Epithelial cell of prostate (primary cell): ENCODE measurements at places on chromosomes 16 and 17.

- no peak for DNase-seq
These were observed 74.8 kb downstream of the IRX6 start for GRCh38 chr16:55398762-55399161.

DNA sequence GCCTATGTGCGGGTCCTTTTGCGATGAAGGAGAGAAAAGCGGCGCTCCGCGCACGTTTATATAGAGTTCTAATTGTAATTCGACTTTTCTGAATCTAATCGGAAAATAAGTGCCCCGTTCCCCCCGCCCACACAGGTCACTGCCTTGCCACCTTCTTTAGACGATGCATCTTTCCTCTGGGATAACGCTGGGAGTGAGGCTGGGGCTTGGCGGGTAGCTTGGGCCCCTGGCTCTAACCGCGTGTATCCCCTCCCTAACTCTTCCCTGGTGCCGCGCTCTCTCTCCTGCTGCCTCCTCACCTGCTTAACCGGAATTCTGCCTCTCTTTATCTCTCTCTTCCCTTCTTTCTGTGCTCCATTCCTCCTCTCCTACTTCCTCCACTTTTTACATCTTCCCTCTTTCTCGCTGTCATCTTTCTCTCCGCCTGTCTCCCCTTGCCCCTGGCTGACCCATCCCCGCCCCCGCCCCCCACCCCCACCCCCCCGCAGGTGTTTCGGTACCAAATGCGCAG is 2.6 kb downstream of the LHX1 start:
- DNase-seq: no peak

DNA sequence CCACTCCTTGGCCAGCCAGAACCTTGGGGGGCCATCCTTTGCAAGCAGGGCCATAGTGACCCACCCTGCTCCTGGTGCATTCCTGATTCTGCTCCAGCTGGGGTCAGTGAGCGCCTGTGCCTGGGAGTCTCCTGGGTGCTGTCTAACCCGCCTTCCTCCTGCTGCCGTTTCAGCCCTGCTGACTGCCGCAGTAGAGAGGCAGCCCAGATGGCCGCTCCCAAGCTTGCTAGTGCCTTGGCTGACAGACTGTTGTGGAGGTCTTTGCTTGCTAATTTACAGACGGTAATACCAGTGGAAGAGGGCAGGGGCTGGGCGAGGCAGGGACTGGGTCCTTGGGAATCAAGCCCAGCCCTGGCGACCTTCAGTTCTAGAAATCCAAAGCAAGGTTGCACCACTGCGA is 99.6 kb downstream of the SOCS1 start:
- DNase-seq: no peak

GRCh38 chr16:685967-686366 is 1.8 kb upstream of the JMJD8 start:
- DNase-seq: no peak

- no peak for DNase-seq
These were observed 9.0 kb downstream of the SMYD4 start for GRCh38 chr17:1820528-1821252.

- no peak for DNase-seq
These were observed 663 bp downstream of the CYB5D1 start for GRCh38 chr17:7858522-7858810.

- no peak for DNase-seq
These were observed 130.6 kb downstream of the SEC14L1 start for GRCh38 chr17:77271411-77271810.

DNA sequence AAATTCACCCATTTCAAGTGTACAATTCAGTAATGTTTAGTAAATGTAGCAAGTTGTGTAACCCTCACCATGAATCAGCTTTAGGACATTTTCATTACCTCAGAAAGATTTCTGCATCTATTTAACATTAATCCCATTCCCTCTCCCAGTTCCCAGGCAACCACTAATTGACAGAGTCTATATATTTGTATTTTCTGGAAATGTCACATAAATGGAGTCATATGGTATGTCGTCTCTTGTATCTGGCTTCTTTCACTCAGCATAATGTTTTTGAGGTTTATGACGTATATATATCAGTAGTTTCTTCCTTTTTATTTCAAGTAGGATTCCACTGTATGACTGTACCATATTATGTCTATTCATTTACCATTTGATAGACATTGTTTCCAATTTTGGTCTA is 199.8 kb downstream of the CYB561 start:
- no peak for DNase-seq

DNA sequence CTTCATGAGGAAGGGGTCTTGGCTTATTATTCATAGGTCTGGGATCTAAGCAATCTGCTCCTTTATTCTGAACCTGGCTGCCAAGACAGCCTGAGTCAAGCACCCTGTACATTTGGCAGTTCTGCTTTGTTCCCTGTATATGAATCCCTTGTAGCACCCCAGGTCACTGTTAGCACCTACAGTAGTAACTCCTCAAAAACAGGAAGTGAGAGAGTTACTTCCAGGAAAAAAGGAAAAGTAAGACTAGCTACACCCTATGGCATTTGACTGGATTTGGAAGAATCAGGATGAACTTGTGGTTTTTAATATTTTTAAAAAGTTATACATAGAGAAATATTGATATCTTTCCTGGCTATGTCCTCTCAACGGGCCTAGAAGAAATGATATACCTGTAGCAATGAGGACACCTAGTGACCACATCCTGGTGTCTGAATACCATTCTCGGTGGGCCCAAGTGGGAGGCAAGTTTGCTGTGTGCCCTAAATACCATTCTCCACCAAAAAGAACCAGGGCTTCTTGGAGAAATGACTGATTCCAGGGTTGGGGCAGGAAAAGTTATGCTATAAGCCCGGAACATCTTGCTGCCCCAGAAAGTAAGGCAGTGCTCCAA is 9.9 kb downstream of the ANKRD40 start:
- DNase-seq: no peak

- no peak for DNase-seq
These were observed 143.9 kb downstream of the SNX29 start for GRCh38 chr16:12120217-12120981.

GRCh38 chr17:14790521-14790920 is 474.6 kb downstream of the PMP22 start:
- DNase-seq: no peak

- DNase-seq: no peak
These were observed 16.0 kb downstream of the GUCY2D start for GRCh38 chr17:8018436-8018835.

DNA sequence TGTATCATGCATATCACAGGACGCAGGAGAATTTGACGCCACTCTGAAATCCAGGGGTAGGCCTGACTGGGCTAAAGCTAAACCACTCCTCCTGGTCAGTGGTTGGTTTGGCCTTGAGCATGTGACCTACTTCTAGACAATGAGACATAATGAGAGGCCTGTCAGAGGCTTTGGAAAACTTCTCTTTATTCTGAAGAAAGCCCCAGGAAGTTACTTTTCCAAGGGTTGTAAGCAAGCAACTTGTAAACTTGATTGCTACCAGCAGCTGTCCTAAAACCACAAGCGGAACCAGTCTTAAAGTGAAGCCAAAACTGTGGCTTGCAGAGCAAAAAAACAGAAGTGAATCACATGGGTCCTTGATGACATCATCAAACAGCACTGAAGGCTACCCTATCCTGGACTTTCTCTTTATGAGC is 138.2 kb upstream of the COX10 start:
- no peak for DNase-seq

DNA sequence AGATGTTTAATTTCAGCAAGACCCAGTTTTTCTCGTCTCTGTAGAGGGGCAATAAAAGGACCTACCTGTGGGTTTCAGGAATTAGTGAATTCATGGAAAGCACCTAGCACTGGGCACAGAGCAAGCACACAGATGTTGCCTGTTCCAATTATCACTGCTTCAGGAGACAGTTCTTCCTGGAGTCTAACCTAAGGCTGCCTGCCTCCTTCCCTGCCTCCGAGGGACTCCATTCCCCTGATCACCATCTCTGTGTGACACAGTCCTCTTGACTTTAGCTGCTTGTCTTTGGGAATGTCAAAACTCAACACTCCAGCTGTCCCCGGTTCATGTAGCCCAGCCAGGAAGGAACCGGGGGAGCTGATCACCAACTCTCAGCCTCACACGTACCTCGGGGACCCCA is 474.9 kb downstream of the SLC39A11 start:
- DNase-seq: no peak

DNA sequence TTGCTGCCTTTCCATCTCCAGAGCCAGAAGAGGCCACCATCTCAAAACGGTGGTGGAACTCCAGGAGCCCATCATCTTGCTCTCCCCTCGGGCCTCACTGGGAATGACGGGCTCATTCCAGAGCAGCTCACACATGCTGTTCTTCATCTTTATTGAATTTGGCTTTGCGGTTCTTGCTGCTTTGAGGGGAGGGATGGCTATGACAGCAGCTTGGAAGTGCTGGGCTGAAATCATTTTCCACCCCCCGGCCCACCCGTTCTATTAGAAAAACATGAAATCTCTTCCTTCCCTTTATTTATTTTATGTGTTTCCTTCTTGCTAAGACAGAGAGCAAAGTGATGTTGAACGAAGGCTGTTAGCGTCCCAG is 149.8 kb upstream of the RPL38 start:
- DNase-seq: no peak

DNA sequence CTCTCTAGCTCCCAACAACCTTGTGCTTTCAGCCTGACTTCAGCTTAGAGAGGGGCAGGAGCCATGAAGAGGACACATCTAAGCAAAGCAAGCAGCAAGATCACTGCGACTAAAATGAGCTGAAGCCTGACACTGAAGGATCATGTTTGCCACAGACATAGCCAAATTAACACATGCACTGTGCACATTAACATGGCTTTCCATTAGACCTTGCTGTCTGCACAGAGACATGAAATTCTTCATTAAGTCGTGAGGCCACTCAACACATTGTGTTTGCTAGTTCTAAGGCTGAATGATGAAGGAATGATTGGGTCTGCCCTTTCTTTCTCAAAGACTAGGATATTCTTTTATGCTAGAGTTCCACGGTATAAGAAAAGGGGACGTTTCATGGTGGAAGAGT is 558.3 kb upstream of the PSMD7 start:
- no peak for DNase-seq

- DNase-seq: no peak
These were observed 37.6 kb downstream of the HLF start for GRCh38 chr17:55302407-55302787.

DNA sequence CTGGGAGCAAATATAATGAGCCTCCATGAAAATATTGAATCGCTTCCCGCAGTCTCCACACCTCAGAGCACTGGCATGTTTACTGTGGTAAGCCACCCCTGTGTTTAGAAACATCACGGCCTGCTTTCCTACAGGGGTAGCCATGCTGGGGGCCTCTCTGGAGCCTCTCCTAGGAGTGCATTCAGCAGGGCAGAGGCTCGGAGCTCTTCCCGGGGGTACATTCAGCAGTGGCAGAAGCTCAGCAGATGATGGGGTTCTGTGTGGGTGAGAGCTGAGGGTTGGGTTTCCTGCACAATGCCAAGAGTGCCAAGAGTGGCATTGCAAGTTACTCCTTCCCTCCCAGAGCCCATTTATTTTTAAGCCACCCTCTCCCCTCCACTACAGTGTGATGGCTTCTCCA is 386.6 kb downstream of the SEC14L1 start:
- no peak for DNase-seq

- DNase-seq: no peak
These were observed 36.8 kb downstream of the SRCIN1 start for GRCh38 chr17:38568845-38569510.

- no peak for DNase-seq
These were observed 272.0 kb downstream of the MAF start for GRCh38 chr16:79328402-79329165.

- no peak for DNase-seq
These were observed 36.7 kb downstream of the TNFRSF13B start for GRCh38 chr17:16935241-16935663.

DNA sequence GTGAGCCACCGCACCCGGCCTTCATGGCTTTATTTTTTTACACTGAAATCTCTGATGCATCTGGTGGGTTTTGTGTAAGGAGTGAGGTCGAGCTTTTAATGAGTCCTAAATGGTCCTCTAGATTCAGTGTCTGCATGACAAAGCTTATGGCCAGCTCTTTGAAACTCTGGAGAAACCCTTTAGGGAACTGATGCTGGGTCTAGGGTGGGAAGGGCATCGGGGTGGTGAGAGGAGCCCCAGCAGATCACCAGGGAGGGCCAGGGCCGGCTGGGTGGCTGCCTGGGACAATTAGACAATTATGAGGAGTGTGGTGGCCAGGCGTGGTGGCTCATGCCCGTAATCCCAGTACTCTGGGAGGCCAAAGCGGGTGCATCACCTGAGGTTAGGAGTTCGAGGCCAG is 93.9 kb downstream of the SEC14L1 start:
- DNase-seq: no peak

DNA sequence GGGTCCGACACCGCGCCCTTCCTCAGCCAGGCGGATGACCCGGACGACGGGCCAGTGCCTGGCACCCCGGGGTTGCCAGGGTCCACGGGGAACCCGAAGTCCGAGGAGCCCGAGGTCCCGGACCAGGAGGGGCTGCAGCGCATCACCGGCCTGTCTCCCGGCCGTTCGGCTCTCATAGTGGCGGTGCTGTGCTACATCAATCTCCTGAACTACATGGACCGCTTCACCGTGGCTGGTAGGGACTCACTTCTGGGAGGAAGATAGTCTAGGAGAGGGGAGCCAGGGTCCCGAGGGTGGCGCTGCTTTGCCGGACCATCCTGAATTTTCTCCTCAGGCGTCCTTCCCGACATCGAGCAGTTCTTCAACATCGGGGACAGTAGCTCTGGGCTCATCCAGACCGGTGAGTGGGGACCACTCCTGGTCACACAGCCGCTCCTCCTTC is 601 bp downstream of the SPNS1 start:
- no peak for DNase-seq

DNA sequence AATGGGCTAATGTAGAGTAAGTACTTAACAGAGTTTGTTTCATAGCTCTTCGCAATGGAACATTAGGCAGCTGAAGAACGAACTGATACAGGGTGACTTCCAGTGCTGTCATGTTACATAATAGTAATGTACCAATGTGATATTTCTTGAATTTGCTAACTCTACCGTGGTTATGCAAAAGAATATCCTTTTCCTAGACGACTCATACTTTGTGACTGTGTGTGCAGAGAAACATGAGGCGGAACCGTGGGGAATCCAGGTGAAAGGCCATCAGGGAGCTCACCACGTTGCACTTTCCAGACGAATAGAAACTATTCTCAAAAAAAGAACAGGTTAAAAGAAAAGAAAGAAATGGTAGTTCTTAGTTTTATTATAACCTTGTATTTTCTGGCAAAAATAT is 13.2 kb downstream of the NOB1 start:
- no peak for DNase-seq

DNA sequence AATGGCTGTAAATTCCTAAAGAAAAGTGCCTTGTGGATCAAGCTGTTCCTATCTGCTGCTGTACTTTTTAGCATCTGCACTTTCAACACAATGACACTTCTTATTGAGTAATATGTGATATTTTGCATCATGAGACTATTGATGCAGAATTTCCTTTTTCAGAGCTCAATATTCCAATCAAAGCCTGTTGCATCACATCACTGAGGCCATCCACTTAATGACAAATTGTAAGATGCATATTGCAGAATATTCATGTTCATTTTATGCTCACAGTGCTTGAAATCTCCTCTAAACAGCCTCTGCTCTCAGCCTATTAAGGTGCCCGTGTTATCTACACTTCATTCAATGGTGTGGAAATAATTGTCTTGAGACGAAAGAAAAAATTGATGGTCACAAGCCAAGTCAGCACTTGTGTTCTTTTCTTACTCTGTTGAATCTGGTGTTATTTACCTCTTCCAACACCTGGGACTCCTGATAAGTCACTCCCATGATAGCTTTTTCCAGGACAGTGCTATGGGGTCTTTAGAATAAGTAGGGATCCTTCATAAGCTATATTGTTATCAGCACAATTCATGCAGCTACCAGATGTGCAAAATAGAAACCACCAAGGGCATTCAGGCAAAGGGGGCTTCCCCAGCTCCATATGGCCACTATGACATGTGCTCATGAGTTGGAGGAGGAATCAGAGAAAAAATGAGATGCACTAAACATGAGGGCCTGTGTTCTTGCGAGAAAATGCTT is 9.3 kb upstream of the SKAP1 start:
- DNase-seq: no peak
